Smooth muscle cell of the brain vasculature (primary cell): ENCODE measurements at places on chromosomes 5 and 9.
A peak's percentile ranks its signal among the peaks of the same experiment; 100 is the strongest.

- no peak for DNase-seq
Observed at GRCh38 chr9:137161558-137162486, 8.0 kb downstream of the LRRC26 start.

DNA sequence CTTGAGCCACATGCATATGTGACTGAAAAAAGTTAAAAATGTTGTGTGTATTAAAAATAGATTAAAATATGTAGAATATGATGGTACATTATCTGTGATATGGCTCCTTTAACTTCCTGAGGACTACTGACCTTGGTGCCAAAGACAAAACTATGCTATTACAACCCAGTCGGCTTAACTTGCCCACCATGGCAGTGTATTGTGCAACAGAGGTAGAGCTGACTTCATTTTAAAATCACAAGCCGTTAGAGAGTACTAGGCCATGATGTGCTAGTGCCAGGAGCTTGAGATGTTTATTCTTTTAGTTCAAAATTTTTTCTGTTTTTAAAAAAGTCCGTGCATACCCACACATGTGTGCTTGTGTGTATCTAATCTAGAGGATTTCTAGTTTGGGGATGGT, 46.3 kb downstream of the NAA35 start:
- DNase-seq: no peak

DNA sequence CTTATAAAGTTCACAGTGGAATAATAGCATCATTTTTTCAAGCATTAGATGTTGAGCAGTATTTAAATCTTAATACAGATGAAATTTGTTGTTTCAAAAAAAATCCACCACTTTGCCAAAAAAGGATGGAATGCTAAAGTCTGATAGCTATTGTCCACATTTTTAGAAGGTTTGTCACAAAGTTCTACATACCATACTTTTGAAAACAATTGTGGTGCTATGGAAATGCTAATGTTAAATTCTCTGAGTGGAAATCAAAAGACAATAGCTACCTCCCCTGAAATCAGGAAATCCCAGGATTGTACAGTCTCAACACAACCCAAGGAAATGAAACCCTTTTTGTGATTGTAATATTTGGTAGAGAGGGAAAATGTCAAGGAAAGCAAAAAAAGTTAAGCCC, 19.3 kb upstream of the GRAMD2B start:
- DNase-seq: no peak

DNA sequence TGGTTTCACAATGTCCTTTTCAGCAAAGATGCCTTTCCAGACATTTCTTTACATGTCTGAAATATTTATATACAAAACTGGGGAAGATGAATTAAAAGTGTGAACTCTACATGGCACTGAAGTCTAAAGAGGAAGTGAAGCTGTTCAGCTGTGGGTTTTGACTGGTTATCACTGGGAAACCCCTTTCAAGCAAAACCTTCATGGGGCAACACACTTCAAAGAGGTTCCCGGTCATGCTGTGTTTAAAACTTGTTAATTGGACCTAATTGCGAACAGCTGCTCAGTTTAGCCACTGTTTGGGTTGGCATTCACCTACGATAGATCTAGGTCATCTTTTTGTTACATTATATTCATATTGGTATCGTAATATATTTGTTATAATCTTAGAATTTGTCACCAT, 20.0 kb upstream of the GDNF start:
- DNase-seq: no peak

DNA sequence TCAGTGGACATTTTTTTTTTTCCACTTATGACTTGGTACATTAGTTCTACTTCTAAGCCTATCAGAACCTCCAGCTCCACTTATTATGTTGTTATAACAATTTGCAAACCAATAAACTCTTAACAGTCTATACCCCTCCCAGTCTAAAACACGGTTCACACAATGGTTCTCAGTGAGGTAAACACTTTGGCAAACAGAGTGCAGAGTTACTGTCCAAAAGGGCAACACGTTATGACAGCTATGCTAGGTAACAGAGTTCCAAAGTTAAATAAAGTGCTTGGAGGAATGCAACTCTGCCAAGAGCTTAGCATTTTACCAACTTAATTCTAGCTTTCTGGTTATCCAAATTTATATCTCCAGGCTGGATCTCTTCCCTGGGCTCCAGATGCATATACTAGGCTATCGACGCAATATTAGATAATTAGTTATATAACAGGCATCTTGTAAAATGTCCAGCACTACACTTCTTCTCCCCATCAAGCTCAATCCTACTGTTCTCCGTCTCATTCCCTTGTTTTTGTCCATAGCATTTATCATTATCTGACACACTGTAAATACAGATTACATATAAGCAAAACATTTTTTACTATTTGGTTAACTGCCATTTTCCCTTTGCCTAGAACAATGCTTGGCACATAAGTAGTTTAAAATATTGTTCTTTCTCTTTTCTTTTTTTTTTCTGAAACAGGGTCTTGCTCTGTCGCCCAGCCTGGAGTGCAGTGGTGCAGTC, 14.3 kb downstream of the FNBP1 start:
- no peak for DNase-seq

- DNase-seq: peak; percentile 18
Observed at GRCh38 chr5:45696206-45696836, at the start of gene HCN1. TSS of gene HCN1 (minus strand) at chr5:45696380.

- DNase-seq: no peak
Observed at GRCh38 chr9:70228118-70228517, 30.7 kb upstream of the SMC5 start.

DNA sequence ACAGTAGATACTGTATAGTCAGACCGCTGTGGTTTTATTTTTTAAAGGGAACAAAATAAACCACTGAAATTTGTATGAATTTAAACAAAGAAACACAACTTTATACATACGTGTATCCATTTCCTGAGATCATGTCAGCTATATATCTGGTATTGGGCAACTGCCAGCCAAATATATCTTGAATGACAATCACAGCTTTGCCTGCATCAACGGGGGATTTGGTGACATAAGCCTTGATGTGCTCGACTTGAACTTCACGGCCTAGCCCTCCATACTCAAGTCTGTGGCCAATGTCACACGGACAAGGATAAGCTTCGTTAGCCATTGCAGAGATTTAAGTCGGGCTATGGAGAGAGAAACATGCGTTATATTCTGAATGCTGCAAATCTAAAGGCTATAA, 17.3 kb downstream of the CMBL start:
- DNase-seq: no peak

DNA sequence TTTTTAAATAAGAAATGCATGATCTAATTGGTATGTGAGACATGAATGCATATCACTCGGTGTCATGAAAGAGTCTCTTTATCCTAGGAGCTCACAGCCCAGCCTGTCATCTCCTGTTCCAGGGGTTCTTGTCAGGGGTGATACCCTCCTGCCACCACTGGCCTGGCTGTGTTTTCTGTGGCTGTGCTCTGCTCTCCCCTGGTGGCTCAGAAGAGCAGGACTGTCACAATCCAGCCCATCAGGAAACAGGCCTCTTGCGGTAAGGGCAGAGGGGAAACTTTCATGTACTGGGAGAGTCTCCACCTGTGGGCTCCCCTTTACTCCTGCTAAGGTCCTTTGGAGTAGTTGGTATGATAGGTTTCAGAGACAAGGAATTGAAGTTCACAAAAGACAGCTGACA, 240.2 kb upstream of the GLRA1 start:
- DNase-seq: no peak

DNA sequence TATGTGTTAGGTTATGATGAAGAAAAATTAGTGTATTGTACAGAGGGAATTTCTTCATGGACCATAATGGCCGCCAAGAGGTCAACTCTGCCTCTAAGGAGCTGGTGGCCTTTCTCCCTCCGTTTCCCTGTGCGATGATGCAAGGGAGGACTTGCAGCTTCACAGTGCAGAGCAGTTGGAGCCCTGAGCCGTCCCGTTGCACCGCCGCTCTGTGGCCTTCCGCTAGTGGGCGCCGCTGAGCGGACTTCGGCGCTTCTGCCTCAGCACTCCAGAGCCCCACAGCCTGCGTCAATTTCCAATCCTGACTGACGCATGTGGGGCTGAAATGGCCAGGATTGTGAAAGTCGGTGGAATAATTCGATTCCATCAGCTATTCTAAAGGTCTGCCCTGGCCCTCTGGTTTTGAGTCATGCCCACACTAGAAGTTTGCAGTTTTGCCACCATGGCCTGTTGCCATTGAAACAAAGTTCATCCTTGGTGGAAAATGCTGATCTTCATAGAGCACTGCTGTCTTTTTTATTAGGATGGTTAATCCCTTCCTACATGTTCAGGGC, 22.7 kb upstream of the LECT2 start:
- DNase-seq: no peak

DNA sequence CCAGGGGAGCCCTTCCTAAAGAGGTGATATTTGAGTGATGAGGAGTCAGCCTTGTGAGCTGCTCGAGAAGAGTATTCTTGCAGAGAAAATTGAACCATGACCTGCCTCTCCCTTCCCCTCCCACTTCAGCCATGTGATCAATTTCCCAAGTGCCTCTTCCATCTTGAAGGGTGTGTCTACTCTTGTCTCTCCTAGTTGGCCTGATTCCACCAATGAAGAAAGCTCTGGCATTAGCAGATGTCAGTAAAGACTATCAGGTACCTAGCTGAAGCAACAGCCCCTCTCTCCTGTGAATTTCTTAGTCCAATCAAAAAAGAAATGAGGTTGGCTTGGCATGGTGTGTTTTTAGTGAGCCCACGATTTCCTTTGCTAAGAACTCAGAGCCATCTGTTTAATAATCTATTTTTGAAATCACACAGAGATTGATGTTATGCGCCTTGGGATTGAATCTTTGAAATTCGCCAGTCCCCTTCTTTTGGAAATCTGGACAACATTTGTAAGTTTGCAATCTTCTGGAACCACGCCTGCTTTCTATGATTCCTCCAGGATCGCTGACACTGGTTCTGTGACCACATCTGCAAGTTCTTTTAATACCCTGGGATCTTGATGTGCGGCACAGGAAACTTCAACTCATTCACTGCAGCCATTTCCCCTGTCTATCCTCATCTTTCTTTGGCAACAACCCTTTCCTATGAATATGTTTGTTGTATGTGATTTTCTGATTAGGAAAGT, 404.6 kb downstream of the DMRT2 start:
- DNase-seq: no peak

GRCh38 chr5:38447056-38447455, 109.4 kb downstream of the LIFR start:
- DNase-seq: no peak

DNA sequence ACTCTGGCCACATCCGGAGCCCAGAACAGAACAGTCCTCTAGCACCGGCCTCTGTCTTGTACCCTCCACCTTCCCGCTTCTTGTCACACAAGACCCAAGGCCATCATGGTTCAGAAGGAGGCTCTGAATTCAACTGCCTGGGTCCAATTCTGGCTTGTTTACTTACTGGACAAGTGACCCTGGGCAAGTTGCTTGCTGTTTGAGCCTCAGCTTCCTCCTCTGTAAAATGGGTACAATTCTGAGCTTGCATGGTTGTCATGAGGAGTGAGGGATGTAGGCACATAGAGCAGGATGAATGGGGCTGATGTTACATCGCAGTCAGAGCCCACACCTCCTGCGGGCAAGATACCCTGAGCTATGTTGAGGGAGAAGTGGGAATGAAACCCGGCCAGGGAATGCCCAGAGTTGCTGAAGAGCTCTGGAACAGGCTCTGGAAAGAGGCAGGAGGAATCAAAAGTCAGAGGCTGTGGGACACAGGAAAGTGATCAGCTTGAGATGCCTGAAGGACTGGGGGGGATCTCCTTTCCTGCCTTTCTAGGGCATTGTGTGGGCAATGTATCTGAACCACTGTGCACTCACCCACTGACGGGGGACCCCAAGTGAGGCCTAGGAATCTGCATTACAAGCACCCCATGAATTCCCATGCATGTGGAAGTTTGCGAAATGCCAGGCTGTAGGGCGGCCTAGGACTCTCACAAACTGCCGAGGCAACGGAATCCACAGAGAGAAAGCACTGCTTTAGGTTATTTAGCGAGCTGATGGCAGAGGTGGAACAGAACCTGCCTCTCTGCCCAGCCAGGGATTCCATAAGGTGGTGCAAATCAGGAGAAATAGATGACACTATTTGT, 29.4 kb upstream of the IL17B start:
- DNase-seq: no peak

- no peak for DNase-seq
Observed at GRCh38 chr5:33260098-33260497, 180.7 kb upstream of the TARS1 start.

- no peak for DNase-seq
Observed at GRCh38 chr5:157263496-157264090, 2.3 kb upstream of the CYFIP2 start.

DNA sequence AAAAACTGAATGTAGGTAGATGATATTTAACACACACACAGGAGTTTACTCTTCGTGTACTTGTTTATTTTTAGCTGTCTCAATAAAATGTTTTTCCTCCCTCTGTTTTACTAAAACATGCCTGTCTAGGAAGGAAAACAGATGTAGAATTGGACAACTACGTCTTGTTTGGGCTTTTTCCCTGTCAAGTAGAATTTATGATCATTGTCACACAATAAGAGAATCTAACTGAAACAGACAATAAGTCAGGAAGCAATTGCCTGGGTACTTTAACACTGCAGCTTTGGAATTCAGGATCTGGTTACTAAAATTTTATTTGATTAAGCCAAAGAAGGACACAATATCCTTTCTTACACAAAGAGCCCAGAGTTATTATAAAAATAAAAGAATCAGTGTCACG, 164.2 kb downstream of the ZDHHC21 start:
- no peak for DNase-seq

DNA sequence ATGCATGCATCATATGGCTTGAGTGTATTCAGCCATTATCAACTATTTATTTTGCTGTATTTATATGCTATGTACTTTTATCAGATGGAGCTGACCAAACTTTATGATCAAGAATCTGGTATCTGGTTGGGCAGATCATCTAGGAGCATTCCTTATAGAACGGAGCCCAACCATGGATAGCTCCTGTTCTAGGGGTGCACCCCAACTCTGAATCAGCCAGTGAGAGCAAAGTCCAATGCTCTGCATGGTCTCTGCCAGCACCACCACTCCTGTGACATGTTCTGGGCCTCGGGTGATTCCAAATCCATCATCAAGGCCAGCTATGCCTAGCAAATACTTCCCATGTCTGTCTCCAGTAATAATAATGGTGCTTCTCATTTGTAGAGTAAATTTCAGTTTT, 517.5 kb downstream of the AGTPBP1 start:
- DNase-seq: no peak

GRCh38 chr9:94610181-94610606, 16.6 kb upstream of the FBP2 start:
- DNase-seq: no peak

- no peak for DNase-seq
Observed at GRCh38 chr9:77455312-77455927, 192.7 kb downstream of the GNA14 start.

DNA sequence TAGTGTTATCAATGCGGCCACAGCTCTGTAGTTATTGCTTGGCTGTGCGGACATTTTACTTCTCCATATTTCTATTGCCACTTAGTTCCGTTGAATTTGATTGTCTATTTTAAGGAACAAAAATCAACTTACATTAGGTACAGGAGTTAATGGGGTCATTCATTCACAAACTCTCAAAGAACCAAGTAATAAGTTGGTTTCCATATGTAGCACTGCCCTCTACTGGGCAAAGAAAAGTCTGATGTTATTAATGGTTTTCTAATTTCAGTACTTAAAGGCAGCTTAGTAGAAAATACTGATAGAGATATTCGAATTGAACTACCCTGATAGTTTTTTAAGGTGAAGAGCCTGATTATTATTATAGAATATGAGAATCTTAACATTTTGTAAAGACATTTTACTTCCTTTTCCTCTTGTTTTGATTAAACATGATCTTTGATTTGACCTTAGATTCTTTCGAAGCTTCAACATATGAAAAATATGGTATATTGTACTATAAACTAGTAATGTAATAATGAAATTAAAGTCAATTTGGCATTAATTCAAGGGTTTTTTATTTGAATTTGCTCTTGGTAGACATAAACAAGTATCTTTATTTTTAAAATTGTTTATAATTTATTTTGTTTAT, 119.5 kb upstream of the CTNND2 start:
- DNase-seq: peak; percentile 2

- DNase-seq: no peak
Observed at GRCh38 chr5:169286572-169287300, 14.2 kb downstream of the SLIT3 start.
